Naive thymus-derived CD8-positive, alpha-beta T cell (primary cell): ENCODE measurements at places on chromosomes 16 and 17. TPM values are rescaled to one million over a fixed set of nuclear protein-coding genes. Genes with fewer than 3 reads are reported as not detected.

DNA sequence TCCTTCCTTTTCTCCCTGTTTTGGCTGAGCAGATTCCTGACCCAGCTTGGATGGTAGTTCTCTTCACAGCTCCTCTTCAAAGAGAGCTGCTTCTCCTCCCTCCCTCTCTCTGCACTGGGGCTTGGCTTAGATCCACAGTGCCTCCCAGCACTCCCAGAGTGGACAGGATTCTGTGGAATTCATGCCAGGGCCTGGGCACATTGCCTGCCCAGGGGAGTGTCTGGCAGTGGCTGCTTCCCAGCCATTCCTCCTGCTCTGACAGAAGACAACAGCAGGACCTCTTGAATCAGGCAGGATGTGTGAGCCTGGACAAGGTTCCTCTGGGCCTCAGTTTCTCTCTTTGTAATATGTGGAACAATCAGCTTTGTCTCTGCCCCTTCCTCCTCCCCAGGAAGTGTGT, 4.5 kb upstream of the MMP28 start:
- no peaks in the 10 kb centered on the region for H3K36me3 ChIP-seq
- H3K27ac ChIP-seq: peak overlapping the region; percentile 84
- DNase-seq: no peak
- peaks cover 51% of the 10 kb centered on the region for H3K4me1 ChIP-seq

GRCh38 chr17:57422574-57423164, 166.3 kb downstream of the MSI2 start:
- H3K4me3 ChIP-seq: no peak overlapping the region
- no peak for DNase-seq
- peaks cover 42% of the 10 kb centered on the region for H3K4me1 ChIP-seq

- H3K36me3 ChIP-seq: no peaks in the 10 kb centered on the region
- H3K27ac ChIP-seq: no peak overlapping the region
- H3K4me3 ChIP-seq: no peak overlapping the region
- H3K4me1 ChIP-seq: peaks cover 3% of the 10 kb centered on the region
- DNase-seq: no peak
- no peaks in the 10 kb centered on the region for H3K27me3 ChIP-seq
Measured at GRCh38 chr17:65514541-65514940, 46.9 kb downstream of the AXIN2 start.

The TPSB2 gene
- total RNA-seq: not detected

GRCh38 chr17:10646392-10646990, 10.6 kb downstream of the MYH3 start:
- DNase-seq: peak; percentile 51
- peaks cover 3% of the 10 kb centered on the region for H3K4me1 ChIP-seq
- peaks cover 6% of the 10 kb centered on the region for H3K36me3 ChIP-seq
- no peak overlapping the region for H3K4me3 ChIP-seq

The LDAF1 gene
- total RNA-seq: 10.6 TPM

The CCT6B gene
- 3.9 TPM for total RNA-seq

The SPATA33 gene
- total RNA-seq: 7.7 TPM

- no peaks in the 10 kb centered on the region for H3K4me1 ChIP-seq
- no peak overlapping the region for H3K27ac ChIP-seq
- H3K27me3 ChIP-seq: no peaks in the 10 kb centered on the region
- H3K36me3 ChIP-seq: no peaks in the 10 kb centered on the region
Measured at GRCh38 chr16:64253096-64253495, 868.8 kb downstream of the CDH11 start.

GRCh38 chr16:79188115-79188738, 412.3 kb downstream of the MAF start:
- no peak overlapping the region for H3K27ac ChIP-seq
- H3K27me3 ChIP-seq: no peaks in the 10 kb centered on the region
- no peak overlapping the region for H3K4me3 ChIP-seq
- peaks cover 5% of the 10 kb centered on the region for H3K36me3 ChIP-seq
- no peaks in the 10 kb centered on the region for H3K4me1 ChIP-seq
- no peak for DNase-seq

DNA sequence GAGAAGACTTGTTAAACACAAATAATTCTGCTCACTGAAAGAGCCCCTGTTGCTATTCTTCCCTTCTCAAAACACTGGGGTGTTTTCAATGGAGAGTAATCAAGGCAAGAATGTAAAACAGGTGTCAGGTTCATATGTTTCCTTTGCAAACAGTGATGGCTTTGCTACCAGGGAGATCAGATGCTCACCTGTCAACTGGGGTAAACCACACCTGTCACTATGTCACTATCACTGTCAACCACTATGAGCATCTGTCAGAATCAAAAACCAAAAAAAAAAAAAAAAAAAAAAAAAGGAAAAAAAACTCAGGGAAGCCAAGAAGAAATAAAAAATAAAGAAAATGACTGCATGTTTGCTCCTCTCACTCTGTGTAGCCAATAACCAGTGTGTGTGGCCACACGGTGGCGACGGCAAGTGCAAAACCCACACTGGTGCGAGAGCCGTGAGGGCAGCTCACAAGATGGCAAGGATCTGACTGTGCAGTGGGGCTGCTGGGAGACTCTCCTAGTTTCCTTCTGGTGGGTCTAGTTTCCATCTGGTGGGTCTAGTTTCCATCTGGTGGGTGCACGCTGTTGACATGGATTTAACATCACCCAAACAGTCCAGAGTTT, 22.7 kb downstream of the USP22 start:
- peak overlapping the region; percentile 57 for H3K27ac ChIP-seq
- peaks cover 90% of the 10 kb centered on the region for H3K36me3 ChIP-seq
- H3K27me3 ChIP-seq: no peaks in the 10 kb centered on the region
- DNase-seq: no peak

- H3K27ac ChIP-seq: no peak overlapping the region
- H3K27me3 ChIP-seq: no peaks in the 10 kb centered on the region
- H3K4me3 ChIP-seq: no peak overlapping the region
- no peaks in the 10 kb centered on the region for H3K4me1 ChIP-seq
Measured at GRCh38 chr17:3935825-3936355, 19.6 kb upstream of the P2RX1 start.

The MYO15B gene
- 412 TPM for total RNA-seq

DNA sequence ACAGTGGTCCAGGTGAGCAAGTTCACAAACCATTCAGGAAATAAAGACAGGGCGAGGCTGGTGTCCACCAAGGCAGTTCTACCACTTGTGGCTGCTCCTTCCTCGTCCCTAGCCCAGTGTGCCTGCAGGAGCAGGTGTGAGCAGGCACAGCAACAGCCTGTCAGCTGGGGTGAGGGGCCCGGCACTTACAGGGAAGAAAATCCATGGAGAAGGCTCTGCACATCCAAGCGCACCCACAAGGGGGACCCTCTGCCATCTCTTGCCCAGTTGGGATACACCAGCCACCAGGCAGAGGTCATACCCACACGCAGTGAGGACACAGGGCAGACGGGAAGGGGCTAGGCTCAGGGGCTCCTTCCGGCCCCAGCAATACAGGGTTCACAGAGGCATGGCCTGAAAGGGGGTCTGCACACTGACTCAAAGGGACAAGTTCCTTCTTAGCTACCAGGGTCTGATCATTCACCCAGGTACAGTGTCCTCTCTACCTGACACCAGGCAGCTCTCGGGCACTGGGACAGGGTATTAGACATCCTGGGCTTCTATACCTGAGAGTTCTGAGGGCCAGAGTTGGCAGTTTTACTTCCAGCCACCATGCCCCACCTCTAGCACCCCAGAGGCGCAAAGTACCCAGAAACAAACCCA, 27.0 kb downstream of the CDIP1 start:
- DNase-seq: no peak
- peak overlapping the region; percentile 93 for H3K27ac ChIP-seq
- no peaks in the 10 kb centered on the region for H3K27me3 ChIP-seq
- no peak overlapping the region for H3K4me3 ChIP-seq

The EVPLL gene
- total RNA-seq: not detected

- H3K4me3 ChIP-seq: no peak overlapping the region
- peak overlapping the region; percentile 64 for H3K27ac ChIP-seq
- H3K27me3 ChIP-seq: no peaks in the 10 kb centered on the region
- peaks cover 11% of the 10 kb centered on the region for H3K4me1 ChIP-seq
Measured at GRCh38 chr17:40134184-40134583, 6.2 kb upstream of the CASC3 start.

The KRTAP16-1 gene
- total RNA-seq: 0.23 TPM

DNA sequence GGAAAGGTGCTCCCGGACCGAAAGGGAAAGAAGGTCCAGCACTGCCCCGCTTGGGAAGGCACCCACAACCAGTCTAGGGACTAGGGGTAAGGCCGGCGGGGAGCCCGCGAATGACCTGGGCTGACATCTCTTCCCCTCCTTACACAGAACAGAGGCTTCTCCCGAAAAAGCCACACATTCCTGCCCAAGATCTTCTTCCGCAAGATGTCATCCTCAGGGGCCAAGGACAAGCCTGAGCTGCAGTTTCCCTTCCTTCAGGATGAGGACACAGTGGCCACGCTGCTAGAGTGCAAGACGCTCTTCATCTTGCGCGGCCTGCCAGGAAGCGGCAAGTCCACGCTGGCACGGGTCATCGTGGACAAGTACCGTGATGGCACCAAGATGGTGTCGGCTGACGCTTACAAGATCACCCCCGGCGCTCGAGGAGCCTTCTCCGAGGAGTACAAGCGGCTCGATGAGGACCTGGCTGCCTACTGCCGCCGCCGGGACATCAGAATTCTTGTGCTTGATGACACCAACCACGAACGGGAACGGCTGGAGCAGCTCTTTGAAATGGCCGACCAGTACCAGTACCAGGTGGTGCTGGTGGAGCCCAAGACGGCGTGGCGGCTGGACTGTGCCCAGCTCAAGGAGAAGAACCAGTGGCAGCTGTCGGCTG, 1.5 kb downstream of the CNP start:
- peak overlapping the region; percentile 84 for H3K27ac ChIP-seq
- H3K4me1 ChIP-seq: peaks cover 56% of the 10 kb centered on the region
- DNase-seq: no peak
- peaks cover 13% of the 10 kb centered on the region for H3K36me3 ChIP-seq

DNA sequence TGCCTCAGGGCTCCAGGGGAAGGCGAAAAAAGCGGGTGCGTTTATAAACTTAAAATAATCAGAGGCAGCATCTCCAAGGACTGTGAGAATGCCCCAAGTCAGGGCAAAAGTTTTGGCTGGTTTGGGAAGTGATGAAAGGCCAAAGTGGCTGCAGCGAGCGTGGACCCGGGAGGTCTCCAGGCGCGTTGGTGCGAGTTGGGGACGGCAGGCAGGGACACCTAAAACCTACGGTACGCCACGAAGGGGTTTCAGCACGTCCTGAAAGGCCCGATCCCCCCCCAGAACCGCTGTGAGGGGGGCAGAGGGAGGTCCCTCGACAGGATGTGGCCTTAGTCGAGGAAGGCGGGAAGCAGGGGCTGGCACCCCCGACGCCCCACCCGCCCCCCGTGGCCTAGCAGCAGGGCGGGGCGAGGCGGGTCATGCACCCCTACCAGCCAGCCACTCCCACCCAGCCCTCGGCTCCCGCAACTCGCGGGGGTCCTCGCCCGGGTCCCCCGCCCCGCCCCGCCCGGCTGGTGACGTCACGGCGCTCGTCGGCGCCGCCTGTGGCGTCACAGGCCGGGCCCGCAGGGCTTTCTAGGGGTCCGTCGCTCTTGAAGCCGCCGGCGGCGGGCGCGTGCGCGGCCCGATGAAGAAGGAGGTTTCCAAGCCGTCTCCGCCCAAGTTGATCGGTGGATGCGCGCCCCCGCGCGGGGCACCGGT, at the start of gene MYCBPAP:
MYCBPAP (plus strand) TSS at position 569 of the 702 bp plus-strand sequence. CDS start 236 bp downstream, outside the sequence.
- H3K4me3 ChIP-seq: peak within 1 kb of the TSS; percentile 94
- no peaks in the 10 kb centered on the region for H3K27me3 ChIP-seq
- DNase-seq: peak; percentile 84
- peaks cover 39% of the 10 kb centered on the region for H3K4me1 ChIP-seq

DNA sequence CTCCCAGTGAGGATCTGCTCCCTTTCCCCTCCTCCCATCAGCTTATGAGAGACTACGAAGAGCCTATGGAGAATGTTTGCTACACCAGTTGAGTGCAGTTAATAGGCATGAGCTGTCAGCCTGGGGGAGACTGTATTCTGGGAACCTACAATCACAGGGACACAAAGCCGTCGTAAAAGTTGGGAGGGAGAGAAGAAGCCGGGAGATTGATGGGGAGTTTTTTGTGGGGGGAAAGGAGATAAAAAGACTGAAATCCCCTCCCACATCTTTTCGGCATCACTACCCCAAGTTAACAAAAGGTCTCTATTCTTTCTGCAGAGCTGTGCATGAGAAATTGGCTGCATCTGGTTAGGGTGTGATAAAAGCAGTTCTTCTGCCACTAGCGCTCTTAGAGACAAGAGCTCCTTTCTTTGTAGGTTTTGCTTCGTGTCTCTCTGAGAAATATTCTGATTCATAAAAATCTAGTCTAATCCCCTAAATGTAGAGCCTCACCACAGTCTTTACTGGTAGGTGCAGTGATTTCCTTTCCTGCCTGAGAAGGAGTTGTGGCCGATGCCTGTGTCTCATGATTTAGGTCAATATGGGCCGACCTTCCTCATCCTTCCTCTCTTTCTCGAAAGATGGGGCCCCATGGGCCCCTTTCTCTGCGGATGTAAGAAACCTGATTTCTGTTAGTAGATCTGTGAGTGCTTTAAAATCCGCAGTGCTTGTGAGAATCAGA, 77.4 kb downstream of the BPTF start:
- no peak for DNase-seq
- H3K36me3 ChIP-seq: peaks cover 84% of the 10 kb centered on the region
- H3K27me3 ChIP-seq: no peaks in the 10 kb centered on the region
- H3K27ac ChIP-seq: no peak overlapping the region

DNA sequence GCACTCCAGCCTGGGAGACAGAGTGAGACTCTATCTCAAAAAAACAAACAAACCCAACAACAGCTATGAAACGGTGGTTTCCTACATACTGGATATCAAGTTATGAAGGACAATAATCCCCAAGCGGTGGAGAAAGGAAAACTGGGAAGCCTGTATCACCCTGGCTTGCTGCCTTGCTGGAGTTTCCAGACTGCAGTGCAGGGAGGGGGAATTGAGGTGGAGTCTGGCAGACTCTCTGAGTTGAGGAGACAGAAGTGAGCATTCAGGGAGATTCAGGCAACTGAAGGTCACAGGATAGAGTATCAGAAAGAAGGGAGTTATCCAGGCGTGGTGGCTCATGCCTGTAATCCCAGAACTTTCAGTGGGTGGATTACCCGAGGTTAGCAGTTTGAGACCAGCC, 11.9 kb downstream of the QRICH2 start:
- H3K27me3 ChIP-seq: no peaks in the 10 kb centered on the region
- H3K27ac ChIP-seq: no peak overlapping the region
- no peak for DNase-seq
- H3K4me1 ChIP-seq: no peaks in the 10 kb centered on the region
- H3K36me3 ChIP-seq: no peaks in the 10 kb centered on the region

The TMEM92 gene
- not detected for total RNA-seq

- H3K4me1 ChIP-seq: peaks cover 4% of the 10 kb centered on the region
- peaks cover 15% of the 10 kb centered on the region for H3K27me3 ChIP-seq
- no peaks in the 10 kb centered on the region for H3K36me3 ChIP-seq
- H3K27ac ChIP-seq: no peak overlapping the region
- DNase-seq: no peak
- no peak overlapping the region for H3K4me3 ChIP-seq
Measured at GRCh38 chr16:79395591-79395990, 204.9 kb downstream of the MAF start.

- H3K4me3 ChIP-seq: no peak overlapping the region
- H3K27ac ChIP-seq: no peak overlapping the region
- DNase-seq: no peak
- H3K4me1 ChIP-seq: no peaks in the 10 kb centered on the region
Measured at GRCh38 chr16:82857693-82858365, 231.1 kb downstream of the CDH13 start.

The TEFM gene
- total RNA-seq: 18.9 TPM

The C16orf54 gene
- total RNA-seq: 110 TPM

The TIGD7 gene
- 15.6 TPM for total RNA-seq

The BCO1 gene
- not detected for total RNA-seq
